ENCODE measurements at places on chromosomes 13 and 19.

DNA sequence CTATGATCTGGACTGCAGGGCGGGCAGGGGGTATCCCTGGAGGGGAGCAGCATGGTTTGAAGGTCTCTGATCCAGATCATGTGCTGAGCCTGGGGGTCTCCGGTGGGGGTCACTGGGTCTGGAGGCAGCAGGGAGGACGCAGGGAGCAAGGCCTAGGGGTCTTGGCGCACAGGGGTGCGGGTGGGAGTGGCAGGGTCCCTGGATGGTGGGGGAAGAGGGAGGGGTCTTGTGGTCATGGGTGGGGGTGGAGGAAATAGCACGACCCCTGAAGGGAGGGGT is 1.9 kb downstream of the BTBD2 start:
- DNase-seq = no peak

GRCh38 chr13:62085337-62086229 is 669.9 kb upstream of the PCDH20 start:
- DNase-seq = no peak

- DNase-seq = no peak
These were observed 57.2 kb downstream of the AP1M1 start for GRCh38 chr19:16254851-16255408.

GRCh38 chr13:74662905-74663304 is 528.7 kb upstream of the KLF12 start:
- DNase-seq = no peak

DNA sequence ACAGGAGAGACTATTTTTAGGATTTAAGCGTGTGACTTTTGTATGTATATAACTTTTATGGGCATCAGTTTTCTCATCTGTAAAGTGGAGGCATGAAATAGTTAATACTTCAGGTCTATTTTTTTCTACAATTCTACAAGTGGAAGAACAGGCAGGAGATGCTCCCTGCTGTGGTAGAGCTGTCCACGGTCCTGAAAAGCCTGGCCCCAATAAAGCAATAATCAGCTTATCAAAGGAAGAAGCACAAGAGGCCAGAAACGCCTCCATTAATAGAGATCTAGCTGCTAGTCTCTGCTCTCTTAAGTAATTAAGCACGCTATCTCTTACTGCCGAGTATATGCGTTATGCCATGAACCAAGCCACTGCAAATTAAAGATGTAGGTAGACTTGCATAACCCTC is 28.0 kb upstream of the WASF3 start:
- DNase-seq = no peak

GRCh38 chr13:31310786-31311185 is 111.0 kb downstream of the B3GLCT start:
- DNase-seq = no peak

DNA sequence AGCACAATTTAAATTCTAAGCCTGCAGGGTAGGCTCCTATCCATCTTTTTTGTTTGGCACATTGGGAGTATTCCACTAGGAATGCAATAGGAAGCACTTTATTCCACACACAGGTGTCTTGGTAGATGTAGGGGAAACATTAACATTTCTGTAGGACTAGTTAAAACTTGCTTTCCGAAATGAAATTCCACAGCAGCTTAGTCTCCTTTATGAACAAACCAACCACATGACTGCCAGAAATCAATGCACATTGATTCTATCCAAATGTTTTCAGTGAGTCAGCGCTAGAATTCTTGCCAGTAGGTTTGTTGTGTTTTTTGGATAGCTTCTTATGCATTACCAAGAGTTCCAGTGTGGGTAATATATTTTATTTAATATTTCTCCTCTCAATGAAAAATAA is 207.9 kb upstream of the CSNK1A1L start:
- no peak for DNase-seq

GRCh38 chr13:24671386-24672113 is 8.7 kb upstream of the ATP12A start:
- no peak for DNase-seq

GRCh38 chr19:47492571-47493377 is 8.8 kb upstream of the KPTN start:
- DNase-seq = no peak

DNA sequence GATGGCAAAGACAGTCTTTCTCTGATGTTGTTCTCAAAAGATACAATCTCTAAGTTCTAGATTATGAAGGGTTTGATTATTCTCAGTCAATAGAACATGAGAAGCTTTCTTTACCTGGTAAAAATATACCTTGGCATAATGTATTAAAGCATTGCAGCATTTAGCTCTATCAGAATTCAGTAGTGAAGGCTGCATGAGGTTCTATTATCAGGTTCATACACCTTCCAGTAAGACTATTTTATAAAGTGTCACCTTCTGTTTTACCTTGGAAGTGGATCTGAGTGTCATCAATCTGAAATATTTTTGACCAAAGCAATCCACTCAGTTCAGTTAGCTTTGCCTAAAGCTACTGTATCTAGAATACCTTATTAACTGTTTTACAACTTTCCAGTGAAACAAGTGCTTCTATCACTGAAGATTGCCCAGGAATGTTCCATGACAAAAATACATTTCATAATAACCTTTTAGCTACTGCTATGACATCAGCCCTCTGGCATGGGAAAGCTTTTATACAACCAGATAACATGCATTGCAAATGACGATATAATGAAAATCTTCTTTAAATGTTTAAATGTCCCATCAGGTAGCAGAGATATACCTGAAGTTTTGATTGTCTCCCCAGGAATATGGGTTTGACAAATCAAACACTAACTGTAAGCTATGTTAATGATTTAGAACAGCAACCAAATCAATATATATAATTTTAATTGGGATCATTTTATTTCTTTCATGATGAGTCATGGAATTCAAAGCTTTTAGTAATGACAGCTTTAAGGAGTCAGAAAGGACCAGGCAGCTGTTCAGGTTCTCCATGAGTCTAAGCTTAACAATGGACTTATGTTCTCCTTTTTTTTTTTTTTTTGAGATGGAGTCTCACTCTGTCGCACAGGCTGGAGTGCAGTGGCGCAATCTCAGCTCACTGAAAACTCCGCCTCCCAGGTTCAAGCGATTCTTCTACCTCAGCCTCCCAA is 72.2 kb downstream of the UFM1 start:
- no peak for DNase-seq

DNA sequence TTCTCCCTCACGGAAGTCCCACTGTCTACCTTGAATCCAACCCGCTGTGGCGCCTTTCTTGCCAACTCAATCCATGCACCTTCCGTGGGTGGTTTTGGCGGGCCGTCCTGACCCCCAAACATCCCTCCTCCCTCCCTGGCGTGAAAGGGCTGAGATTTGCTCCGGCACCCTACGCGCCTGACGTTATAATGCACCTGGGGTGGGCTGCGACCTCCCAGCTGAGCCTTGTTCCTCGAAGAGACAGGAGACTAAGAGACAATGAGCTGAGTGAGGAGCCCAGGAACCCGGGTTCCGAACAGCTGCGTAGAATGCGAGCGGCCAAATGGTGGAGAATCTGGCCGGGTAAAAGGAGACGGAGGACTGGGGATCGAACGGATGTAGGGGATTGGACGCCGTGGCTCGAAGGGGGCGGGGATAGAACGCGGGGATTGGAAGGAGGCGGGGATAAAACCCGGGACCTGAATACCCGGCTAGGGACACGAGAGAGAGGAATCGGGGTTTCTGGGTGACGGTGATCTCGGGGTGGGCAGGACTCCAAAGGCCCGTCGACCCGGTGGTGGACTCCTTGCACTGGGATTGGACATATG is at the start of gene CPT1C:
Gene CPT1C (plus strand): TSS at position 461 of the 587 bp plus-strand sequence. CDS start 1,137 bp downstream, outside the sequence.
- DNase-seq = peak; percentile 94

GRCh38 chr13:33328701-33329100 is 43.1 kb upstream of the STARD13 start:
- no peak for DNase-seq

- no peak for DNase-seq
These were observed 21.8 kb downstream of the HCN2 start for GRCh38 chr19:611481-611868.

- no peak for DNase-seq
These were observed 353.1 kb downstream of the EFNB2 start for GRCh38 chr13:106182404-106182803.

DNA sequence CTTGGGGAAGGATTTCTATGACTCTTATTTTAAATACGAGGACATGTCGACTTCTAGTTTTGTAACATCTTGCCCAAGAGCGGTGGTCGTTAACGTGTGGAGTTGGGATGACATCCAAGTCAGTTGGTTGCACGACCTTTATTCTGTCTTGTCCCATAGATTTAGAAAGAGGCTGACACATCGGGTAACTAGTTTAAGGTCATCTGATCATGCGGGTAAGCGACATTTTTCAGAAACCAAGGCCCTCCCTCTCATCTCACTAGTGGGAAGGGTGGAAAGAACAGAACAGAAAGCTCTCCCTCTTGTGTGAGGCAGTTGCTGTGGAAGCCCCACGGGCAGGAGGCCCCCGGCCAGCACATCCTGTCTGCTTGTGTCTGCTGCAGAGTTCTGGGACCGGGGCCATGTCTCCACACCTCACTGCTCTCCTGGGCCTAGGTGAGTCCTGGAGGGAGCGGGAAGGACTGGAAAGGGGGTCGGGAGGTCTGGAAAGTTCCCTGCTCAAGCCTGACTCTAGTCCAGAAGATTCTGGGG is at the start of gene LAIR2:
Gene LAIR2 (plus strand): TSS at position 314 of the 531 bp plus-strand sequence. CDS start 88 bp downstream, at position 402.
- DNase-seq = no peak

DNA sequence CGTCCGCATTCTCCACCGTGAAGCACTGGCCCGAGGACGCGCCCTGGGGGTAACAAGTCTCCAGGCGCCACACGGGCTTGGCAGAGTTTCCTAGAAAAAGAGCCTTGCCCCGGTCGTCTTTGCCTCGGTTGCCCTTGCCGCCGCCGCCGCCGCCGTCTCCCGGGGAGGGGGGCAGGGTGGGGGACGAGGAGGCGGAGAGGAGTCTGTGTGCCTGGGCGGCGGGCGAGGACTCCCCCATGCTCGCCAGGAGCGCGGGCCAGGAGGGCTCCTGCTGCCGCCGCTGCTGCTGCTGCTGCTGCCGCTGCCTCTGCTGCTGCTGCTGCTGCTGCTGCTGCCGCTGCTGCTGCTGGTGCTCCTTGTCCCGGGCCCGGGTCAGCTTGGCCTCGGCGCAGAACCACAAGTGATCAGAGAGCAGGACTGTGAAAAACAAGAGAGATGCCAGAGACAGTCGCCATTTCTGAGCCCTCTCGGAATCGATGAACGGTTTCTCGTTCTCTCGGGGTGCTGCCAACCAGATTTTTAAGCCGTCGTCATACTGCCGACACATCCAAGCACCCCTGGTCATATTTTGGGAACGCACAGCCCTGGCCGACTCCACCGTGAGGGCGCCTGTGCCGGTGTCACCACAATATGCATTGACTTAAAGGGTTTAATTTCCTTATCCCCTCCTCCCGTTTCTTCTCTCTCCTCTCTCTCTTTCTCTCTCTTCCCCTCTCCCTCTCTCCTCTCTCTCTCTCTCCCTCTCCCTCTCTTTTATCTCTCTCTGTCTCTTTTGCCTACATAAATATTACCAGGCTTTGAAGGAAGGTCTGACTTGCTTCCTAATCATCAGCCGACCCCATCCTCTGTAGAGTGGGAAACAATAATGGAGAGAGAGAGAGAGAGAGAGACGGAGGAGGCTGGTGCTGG is 349.1 kb downstream of the LIG4 start:
- DNase-seq = peak; percentile 87

- no peak for DNase-seq
These were observed 2.8 kb upstream of the GZMM start for GRCh38 chr19:540867-541637.

- no peak for DNase-seq
These were observed 365.5 kb downstream of the PCDH9 start for GRCh38 chr13:66864627-66865026.

- no peak for DNase-seq
These were observed 4.6 kb downstream of the DAPK3 start for GRCh38 chr19:3966051-3967017.

GRCh38 chr13:38301236-38301635 is 48.4 kb upstream of the UFM1 start:
- no peak for DNase-seq

- DNase-seq = no peak
These were observed 2039.3 kb downstream of the OLFM4 start for GRCh38 chr13:55067946-55068345.

GRCh38 chr13:44768775-44769581 is 192.8 kb upstream of the TSC22D1 start:
- no peak for DNase-seq

- DNase-seq = no peak
These were observed 75.1 kb upstream of the TSC22D1 start for GRCh38 chr13:44651209-44651608.

GRCh38 chr13:40042991-40043390 is 387.5 kb downstream of the COG6 start:
- no peak for DNase-seq

- DNase-seq = no peak
These were observed 21.0 kb upstream of the LRCH1 start for GRCh38 chr13:46531953-46532352.

DNA sequence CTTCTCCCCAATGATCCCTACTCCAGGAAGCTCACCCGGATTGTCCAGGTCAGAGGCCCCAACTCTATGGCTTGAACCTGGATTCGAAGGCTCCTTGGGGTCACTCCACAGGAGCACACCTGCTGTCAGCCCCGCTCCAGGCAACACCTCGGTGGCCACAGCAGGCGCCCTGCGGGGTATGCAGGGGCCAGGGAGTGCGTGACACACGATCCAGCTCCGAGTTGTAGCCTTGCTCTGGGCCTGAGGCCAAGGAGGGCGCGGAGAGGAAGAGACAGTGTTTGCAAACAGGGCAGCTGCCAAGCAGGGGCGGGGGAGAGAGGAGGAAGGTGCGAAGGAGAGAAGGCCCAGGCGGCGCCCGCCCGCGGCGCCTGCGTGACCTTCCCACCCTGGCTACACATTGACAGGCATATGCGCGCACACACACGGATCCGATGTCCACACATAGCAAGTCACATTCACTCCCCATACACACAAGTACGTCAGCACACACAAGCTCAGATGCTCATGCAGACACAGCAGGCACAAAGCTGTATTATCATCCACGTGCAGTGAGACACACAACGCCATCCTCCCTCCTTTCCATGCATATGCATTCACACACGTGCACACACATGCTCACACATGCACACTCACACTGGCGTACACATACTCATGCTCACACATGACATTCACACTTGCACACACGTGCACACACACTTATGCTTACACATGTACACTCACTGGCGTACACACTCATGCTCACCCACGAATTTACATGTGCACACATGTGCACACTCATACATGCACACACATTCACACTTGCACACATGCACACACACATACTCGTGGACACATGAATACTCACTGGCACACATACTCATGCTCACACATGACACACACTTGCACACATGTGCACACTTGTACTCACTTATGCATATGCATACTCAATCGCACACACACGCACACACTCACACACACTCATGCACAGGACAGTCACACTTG is 10.4 kb downstream of the SBK2 start:
- no peak for DNase-seq

DNA sequence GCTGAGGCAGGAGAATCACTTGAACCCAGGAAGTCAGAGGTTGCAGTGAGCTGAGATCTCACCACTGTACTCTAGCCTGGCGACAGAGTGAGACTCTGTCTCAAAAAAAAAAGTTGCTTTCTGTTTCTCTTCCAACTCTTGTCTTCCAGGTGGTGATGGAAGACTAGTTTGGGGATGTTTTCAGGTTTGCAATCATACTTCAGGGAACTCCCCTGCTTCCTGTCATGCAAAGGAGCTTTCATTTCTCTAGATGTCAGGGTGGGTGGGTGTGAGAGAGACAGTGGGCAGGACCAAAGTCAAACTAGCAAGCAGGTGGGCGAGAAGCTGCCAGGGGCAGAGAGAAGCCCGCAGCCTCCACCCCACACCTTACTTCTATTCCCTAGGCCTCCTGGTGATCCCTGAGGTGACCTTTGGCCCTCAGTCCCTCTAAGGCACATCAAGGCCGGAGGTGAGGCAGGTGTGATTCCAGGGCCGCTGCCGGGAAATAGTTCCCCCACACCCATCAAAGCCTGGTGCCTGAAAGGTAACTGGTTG is 25.7 kb downstream of the CCNE1 start:
- DNase-seq = no peak

All from NCI-H187 (cell line).